Stimulated activated CD8-positive, alpha-beta memory T cell treated with anti-CD3 and anti-CD28 coated beads, Interleukin-4, amount 100 ng/mL, for 48 hours (primary cell): ENCODE measurements at places on chromosomes 3 and 15.

DNA sequence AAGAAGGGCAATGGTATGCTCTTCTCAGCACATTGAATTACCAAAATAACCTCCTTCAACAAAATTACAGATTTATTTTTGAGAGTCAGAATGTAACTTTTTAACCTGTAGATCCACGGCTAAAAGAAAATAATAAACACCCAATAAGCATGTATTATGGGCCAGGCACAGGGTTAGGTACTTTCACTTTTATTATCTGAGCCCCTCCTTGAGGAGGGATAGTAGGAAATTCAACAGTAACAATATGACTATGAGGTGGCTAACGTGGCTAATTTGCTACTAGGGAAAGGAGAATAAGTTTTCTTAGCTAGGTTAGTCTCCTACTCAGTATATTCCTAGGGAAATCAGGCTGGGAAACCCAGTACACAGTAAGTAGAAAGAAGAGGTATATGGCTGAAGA, 306.9 kb downstream of the GAP43 start:
- DNase-seq: no peak

- no peak for DNase-seq
These were observed 42.4 kb downstream of the ARRDC4 start for GRCh38 chr15:98002866-98003265.

DNA sequence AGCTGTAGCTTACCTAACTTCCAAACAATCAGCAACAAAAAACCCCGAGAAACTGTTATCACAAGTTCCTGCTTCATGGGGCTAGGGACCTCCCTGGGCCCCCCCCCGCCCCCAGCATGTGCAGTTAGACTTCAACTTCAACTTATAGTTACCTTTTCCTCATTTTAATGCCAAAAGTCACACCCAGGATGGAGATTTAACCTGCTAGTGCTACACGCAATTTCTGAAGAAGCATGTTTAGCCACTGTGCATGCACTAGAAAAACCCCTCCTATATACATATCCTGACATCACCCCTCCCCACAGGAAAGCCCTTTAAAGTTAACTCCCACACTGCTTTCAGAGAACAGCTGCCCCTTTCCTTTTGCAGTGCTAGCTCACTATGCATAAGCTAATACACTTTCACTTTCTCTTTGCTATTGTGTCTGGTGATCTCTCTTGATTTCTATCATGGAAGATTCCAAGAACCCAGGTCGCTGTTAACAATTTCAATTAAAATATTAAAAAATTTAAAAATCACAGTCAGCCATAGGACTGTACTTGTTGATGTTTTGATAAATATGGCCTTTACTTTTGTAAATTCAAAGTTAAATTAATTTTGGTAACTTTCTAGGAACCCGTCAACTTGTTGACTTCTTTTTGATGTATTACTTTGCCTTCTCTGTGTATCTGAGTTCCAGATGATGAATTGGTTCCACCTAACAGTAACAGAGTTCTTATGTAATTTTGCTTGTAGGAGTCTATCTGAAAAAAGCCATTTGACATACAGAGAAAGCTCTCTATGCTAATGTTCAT, 75.2 kb upstream of the ACAD9 start:
- DNase-seq: peak; percentile 59

- no peak for DNase-seq
These were observed 22.0 kb downstream of the PRR23E start for GRCh38 chr3:127214975-127215374.

DNA sequence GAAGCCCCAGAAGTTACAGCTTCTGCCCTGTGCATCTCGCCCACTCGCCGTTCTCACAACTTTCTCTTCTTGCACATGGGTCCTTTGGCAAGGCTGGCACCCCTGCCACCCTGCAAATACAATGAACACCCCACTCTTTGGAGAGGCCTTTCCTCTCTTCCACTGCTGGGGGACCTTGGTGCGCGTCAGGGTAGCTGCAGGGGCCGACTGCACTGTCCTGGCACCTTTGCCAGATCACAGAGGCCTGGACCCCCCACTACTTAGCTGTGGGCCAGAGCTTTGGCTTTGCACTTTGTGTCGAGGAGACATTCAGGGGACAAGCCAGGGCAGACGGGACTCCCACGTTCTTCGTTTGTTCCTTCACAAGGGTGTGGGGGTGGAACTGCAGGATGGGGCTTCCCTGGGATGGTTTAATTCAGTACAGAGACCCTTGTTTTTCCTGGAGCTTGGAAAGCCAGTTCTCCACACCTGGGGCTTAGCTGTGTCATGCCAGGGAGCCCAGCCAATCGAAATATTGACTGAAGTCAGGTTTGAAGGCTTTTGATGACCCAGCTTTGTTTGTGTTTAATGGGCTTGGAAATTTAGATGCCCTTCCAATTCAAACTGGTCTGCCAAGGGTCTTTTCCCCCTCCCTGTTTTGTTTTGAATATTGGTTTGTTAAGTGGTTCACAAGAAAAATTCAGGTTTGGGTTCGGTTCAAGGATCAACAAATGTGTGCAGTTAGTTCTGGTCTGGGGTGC, 256.1 kb upstream of the TLE3 start:
- DNase-seq: no peak

DNA sequence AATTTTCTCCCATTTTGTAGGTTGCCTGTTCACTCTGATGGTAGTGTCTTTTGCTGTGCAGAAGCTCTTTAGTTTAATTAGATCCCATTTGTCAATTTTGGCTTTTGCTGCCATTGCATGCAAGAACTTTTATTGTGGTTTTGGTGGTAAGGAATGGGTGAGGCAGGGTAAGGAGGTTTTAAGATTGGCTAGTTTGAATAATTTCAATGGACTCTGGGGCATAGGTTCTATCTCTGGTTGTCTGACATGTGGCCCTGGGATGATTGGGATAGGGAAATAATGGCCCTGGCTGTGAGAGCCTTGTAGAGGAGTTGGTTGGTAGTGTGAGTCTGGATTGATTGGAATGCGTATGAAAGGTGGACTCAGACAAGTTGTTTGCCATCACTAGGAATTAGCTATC, 38.0 kb downstream of the SEC22A start:
- no peak for DNase-seq

GRCh38 chr15:66847565-66847991, 145.5 kb downstream of the SMAD6 start:
- no peak for DNase-seq

GRCh38 chr15:31399544-31400171, 73.0 kb downstream of the KLF13 start:
- DNase-seq: peak; percentile 70

- no peak for DNase-seq
These were observed 269.4 kb upstream of the ARRDC4 start for GRCh38 chr15:97691078-97691477.

DNA sequence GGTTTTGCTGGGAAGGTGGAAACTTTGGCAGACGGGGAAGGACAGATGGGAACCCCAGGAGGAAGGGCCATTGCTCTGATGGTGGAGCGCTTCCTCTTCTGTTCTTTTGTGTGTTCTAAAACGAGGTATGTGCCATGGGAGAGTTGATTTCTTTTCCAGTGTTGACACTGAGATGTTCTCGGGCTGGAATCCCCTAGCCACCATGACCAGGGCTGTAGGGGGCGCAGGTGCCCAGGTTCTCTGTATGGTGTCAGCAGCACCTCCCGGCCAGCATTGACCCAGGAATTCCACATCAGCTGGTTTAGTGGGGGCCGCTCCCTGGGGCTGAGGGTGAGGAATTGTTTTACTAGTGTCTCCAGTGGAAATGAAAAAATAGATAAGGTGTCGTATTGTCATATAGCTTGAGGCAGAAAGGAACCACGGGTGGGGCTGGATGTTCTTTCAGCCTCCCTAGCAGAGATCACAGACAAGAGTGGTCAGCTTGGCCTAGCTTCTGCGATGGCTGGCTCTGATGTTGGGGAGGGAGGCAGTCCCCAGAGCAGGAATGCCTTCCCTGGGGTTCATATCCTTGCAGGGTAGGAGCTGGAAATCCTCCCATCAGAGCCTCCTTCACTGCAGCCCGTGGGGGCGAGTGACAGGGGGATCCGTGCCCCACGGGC, 34.2 kb upstream of the ACAD9 start:
- no peak for DNase-seq

GRCh38 chr3:138093721-138094120, 21.7 kb downstream of the DZIP1L start:
- DNase-seq: no peak

DNA sequence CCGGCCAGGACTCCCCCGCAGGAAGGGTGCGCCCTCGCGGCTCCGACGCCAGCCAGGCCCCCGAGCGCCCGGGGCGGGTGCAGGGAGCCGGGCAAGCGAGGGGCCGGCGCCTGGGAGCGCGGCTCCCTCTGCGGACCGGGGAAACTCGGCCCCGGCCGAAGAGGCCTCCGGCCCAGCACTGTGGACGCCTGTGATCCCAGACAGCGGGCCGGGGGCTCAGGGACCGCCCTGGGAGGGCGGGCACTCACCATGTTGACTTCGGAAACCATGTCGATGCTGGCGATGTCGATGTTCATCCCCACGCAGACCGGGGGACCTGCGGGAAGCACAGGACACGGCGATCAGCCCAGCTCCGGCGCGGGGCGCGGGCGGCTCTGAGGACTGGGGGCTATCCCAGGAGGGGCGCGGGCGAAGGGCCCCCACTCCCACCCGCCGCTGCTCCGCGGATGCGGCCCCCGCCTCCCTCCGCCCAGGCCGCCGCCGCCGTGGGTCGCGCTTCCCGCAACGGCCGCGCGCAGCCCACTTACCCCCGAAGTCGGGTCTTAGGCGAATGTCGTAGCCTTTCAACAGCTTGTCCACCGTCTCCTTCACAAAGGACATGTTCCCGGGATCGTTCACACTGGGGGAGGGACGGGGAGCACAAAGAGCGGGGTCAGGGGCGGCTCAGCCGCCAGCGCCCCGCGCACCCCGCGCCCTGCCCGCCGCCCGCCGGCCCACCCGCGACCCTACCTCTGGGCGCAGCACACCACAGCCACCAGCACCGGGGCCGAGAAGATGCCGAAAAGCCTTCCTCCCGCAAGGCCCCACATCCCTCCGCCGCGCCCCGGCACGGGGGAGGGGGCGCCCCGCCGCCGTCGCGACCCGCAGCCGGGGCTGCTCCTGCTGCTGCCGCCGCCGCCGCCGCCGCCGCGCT, at the start of gene GABRB3:
TSS of gene GABRB3 (minus strand) at position 913 of the 913 bp plus-strand sequence.
- DNase-seq: no peak

- DNase-seq: no peak
These were observed 15.5 kb downstream of the GRM2 start for GRCh38 chr3:51722362-51722761.

DNA sequence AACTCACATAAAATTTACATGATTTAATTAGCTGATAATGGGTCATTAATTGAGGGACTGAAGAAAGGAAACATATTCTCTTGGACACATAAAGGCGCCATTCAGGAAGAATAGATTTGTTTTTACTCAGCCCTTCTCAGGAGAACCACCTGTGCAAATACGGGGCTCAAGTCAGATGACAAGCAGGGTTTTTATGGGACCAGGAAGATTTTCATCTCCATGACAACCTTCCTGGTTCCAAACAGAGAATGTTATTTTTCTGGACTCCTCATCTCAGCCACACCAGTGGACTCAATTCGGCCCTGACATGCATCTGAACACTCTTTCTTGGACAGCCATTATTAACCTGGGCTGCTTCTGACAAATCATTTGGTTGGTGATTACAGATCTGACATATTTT, 120.5 kb downstream of the PDZRN3 start:
- no peak for DNase-seq

DNA sequence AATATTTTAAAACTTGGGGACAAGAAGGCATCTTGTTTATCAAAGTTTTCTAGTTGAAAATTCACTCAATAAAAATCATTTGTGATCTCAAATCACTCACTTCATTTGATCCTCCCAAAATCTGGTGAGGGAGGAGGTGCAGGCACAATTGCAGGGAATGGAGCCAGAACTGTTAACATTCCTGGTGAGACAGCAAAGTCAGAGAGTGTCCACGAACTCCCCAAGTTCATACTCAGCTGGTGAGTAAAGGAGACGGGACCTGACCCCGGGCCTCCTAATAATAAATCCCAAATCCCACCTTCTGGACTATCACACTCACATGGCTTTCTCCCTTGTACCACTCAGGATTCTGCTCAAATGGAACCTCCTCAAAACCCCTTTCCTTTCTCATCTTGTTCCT, 252.3 kb upstream of the LRTM1 start:
- no peak for DNase-seq

- DNase-seq: no peak
These were observed 113.9 kb downstream of the OXNAD1 start for GRCh38 chr3:16378920-16379319.

GRCh38 chr3:127899766-127900165, 15.3 kb upstream of the KBTBD12 start:
- DNase-seq: no peak

GRCh38 chr3:169044331-169045113, 619.0 kb downstream of the MECOM start:
- DNase-seq: no peak

DNA sequence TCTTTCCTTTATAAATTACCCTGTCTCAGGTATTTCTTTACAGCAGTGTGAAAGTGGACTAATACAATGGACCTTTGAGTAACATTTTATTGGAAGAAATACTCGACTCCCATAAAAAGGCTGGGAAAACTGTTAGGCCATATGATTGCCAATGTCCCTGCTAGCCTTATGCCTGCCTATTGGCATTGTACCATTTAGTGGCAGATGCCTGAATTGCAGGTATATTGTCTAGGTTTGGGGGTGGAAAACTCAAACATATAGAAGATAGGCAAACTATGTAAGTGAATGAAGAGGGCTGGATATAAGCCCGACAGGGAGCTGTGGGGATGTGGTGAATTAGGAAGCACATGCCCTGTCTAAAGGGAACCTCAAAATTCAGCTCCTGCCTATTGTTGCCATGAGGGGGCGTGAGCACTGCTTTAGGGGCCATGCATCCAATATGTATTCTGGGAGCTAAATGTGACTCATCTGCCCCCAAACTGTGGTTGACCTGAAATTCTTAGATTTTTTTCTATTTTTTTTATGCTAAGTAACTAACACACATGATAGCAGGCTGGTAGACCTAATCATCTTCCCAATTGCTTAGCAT, 65.2 kb upstream of the TRA2B start:
- DNase-seq: no peak

DNA sequence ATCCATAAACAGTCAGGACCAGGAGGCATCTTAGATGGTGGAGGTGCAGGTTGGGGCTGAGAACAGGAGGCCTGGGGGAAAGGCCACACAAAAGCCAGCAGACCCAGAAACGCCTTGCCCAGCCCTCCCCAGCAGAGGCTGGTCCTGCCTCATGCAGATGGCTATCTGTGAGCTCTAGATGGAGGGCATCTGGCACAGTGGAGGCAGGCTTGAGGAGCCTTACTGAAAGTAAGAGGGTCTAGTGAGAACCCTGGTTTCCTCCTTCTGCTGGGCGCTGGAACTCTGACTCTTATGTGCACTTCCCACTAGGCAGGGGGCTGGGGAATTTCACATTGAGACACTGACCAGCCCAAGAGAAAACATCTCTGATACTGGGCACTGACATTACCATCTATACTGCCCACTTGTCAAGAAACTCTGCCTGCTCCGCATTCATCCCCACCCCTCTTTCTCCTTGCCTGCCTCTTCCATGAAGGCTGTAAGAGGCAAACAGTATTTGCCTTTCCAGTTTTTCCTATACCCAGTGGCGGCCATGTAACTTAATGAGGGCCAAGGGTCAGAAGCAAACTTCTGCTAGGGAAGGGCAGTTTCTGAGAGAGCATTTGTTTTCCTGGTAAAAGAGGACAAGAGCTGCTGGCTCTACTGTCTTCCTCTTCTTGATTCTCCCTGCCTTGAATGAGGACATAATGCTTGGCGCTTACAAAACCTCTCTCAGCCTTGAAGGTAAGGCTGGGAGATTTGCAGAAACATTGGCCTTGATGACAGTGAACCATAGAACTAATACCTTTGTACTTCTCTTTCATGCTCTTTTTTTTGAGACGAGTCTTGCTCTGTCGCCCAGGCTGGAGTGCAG, 4.4 kb upstream of the SCN5A start:
- DNase-seq: no peak
